GM04503 (cell line): ENCODE measurements at places on chromosomes 12 and 14.

- no peak for DNase-seq
Measured at GRCh38 chr14:70722418-70722817, 80.7 kb downstream of the TTC9 start.

- no peak for DNase-seq
Measured at GRCh38 chr12:101995684-101996083, 66.1 kb downstream of the WASHC3 start.

DNA sequence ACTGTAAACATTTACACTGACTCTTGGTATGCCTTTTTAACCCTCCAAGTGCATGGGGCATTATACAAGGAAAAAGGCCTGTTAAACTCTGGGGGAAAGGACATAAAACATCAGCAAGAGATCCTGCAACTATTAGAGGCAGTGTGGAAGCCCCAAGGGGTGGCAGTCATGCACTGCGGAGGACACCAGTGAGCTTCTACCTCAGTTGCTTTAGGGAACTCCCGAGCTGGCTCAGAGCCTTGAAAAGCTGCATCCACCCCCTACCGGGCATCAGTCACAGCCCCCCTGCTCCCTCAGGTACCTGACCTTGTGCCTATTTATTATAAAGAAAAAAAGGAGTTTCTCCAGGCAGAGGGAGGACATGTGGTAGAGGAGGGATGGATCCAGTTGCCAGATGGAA lies 695.6 kb upstream of the LMO3 start:
- no peak for DNase-seq

GRCh38 chr14:28707814-28708213 lies 58.8 kb upstream of the FOXG1 start:
- DNase-seq, result peak; percentile 31

DNA sequence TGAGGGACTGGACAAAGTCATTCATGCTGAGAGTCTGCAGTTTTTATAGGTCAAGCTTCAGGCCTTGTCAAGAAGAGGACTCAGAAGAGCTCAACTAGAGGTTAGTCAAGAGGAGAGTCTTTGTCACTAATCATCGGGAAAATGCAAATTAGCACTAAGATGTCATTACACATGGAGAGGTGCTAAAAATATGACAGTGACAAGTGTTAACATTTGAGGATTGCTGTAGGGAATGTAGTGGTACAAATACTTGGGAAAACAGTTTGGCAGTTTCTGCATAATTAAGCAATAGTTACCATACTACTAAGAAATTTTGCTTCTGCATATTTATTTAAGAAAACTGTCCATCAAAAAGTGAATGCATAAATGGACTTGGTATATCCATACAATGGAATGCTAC lies 60.9 kb upstream of the CSRP2 start:
- no peak for DNase-seq

DNA sequence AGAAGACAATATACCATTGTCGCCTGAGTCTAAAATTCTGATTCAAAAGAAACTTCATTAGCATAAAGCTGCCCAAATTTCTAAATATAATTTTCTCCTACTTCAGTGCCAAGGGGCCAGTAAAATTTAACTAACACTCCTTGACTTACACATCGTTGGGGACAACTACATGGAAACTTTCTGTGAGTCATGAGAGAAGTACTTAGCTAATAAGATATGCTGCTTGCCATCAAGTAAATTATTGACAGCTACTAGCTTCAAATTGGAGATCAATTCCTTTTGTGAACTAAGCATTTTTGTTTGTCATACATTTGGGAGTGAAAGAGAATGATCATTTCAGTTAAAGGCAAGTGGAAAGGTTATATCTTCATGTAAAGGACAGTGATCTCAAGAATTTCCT lies 373.3 kb downstream of the MDGA2 start:
- no peak for DNase-seq

GRCh38 chr14:75820761-75821160 lies 159.7 kb downstream of the TTLL5 start:
- no peak for DNase-seq

DNA sequence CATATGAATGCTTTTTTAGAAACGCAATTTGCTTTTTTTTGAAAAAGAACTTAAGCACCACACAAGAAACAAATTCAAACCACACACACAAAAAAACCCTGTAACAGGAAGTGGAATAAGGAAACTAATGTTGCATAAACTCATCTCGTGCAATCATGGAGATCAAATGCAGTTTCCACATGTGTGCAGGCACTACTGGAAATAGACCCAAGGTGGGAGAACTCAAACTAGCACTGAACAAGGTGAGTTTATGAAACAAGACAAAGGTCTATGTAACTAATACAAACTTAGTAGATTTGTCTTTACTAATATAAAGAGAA lies 17.5 kb downstream of the NIN start:
- DNase-seq, result no peak

DNA sequence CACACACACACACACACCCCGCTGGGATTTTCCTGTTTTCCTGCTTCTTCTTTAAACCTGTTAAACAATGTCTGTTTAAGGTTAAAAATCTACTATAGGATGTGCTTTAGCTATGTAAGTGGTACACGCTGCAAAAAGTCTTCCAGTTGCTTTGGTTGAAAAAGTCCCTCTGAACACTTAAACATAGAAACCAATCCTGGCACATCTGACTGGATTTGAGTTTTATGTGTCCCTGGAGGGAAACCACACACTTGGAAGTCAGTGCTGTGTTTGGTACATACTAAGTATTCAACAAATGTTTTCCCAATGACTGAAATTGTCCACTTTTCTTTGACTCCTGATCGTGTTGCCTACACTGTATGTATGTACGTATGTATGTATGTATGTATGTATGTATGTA lies 22.0 kb downstream of the CFL2 start:
- no peak for DNase-seq

GRCh38 chr12:95877622-95878021 lies 18.9 kb downstream of the SNRPF start:
- DNase-seq, result no peak

DNA sequence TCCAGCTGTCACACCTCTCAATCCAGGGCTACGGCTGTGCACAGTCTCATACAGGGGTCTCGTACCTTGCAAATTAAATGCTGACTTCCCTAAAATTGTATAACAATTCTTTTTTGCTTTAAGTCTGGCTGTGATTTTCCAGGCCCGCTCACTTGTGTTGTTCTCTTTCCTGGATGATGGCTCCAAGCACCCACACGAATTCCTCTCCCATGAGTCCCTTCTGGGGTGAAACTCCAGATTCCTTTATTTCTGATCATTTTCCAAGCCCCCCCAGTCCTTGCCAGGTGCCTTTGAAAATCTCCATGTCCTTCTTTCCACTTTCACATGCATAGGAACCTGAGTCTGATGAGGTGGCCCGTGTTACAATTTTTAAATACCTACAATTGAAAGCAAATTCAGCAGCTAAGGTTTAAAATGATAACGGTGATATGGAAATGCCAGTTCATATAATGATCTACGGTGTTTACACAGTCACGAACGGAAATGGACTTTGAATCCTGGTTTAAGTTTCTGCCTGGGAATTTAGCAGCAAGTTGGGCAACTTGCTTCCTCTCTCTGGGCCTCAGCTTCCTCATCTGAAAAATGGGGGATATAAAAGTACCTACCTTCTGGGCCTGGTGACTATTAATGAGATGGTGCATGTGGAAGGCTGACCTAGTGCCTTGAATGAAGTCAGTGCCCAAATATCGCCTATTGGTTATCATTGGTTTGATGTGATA lies 85.5 kb downstream of the STAB2 start:
- DNase-seq, result no peak

GRCh38 chr12:94435511-94435927 lies 24.1 kb downstream of the CEP83 start:
- no peak for DNase-seq

GRCh38 chr12:19005257-19005801 lies 124.2 kb upstream of the PLEKHA5 start:
- no peak for DNase-seq
